ENCODE measurements at places on chromosomes 1 and 21.

DNA sequence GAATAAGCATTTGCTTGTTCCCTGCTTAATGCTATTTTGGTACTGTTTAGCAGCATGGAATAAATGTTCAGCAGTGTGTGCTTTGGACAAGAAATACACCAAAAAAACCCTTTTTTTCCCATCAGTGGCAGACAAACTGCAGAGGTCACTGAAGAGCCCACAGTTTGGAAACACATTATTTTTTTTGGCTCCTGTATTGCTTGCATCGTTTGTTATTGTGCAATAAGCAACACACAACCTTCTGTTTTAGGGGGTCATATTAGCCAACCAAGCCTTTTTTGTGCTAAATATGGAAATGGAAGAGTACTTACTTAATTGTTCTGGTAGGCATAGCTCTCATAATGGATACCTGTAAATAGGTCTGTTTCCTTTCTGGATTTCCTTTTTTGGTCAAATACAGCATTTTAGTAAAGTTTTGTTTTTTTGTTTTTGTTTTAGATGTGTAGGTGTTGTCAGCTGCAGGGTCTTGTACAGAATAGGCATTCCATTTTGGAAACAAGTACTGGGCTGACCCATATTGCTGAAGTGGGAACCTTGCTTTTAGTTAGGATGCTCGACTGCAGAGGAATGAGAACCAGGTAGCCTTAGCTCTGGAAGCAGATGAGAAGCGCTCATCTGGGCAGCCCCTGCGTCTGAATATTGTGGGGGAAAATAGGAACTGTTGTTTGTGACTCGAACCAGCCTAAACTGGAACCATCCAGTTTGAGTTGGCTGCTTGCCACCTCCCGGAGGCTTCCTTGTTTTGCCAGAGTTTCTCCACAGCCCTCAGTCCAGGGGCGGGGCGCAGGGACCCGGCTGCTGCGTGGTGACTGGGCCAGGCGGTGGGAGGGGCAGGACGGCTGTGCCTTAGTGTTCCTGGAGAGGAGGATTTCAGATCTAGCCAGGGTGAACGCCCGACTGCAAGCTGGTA lies 38.4 kb downstream of the SPEN start:
- peak; percentile 80 for DNase-seq

DNA sequence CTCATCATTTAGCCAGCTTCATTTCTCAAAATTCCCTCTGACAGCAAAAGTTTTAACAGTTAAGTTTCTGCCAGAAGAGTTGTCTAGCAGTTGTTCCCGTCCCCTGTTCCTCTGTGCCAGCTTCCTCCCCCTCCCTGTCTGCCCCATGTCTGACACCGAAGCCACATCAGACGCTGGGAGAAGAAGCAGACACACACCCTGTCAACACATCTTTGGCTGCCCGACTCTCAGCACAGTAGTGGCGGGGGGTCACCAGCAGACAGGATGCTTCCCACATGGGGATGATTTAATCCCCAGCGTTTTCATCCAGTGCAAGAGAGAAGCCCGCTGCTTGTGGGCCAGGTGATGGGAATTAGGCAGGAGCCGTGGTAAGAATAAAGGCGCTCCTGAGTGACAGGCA lies 379.4 kb upstream of the RUNX1 start:
- DNase-seq, result no peak

DNA sequence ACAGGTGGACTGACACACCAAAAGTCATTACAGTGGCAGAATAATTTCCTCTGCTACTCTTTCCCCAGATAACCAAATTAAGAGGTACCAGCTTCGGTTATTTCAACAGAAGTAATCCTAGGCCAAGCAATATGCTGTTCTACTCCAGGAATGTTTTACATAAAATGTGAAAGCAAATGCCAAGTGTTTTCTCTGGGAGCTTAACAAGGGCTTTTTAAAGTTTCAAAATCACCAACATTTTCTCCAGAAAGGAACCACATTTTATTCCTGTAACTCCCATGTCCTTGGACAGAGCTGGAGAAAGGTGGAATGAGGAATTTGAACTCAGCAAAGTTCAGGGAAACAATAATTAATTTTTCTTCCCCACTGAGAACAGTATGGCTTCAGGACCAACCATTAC lies 27.2 kb downstream of the CNN3 start:
- no peak for DNase-seq

GRCh38 chr1:200048244-200048643 lies 20.7 kb downstream of the NR5A2 start:
- no peak for DNase-seq

GRCh38 chr21:32626621-32627196 lies 14.5 kb upstream of the CFAP298 start:
- DNase-seq, result no peak

DNA sequence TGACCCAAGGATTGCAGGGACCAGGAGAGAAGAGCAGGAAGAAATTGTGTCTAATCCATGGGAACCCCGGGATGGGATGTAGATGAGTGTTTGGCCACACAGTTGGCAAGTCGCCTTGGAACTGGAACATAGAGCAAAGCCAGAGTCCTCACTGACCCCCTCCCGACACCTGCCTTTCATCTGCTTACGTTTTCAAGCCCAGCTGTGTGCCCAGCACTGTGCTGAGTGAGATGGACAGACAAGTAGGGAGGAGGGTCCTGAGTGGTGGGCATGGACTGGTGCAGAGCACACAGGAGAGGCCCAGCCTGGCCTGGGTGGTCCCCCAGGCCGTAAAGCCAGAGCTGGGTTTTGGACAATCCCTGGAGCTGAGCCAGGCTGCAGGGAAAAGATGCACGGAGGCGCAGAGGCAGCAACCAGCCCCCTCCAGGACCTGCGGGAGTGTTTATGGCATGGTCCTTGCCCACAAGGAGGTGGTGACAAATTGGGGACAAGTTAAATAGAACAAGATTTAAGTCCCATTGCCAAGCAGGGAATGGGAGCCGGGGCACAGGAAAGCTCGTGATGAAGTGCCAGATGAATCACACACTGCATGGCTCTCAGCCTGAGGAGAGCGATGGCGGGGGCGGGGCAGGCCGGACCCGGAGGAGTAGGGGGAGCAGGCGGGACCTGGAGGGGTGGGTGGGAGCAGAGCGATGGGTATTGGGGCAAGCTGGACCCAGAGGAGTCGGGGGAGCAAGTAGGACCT lies 157.8 kb upstream of the VAMP3 start:
- no peak for DNase-seq

DNA sequence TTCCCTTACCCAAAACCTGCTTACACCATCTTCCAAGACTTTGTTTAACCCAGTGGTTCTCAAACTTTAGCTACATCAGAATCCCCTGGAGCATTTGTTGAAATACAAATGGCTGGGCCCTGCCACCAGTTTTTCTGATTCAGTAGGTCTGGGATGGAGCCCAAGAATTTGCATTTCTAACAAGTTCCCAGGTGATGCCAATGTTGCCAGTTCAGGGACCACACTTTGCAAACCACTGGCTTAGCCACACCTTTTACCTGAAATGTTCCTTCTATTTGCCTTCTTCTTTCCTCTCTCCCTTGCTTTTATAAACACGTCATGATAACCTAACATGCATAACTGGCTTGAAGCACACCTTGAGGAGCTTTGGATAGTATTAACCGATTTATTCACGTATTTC lies 16.1 kb upstream of the FCAMR start:
- no peak for DNase-seq

DNA sequence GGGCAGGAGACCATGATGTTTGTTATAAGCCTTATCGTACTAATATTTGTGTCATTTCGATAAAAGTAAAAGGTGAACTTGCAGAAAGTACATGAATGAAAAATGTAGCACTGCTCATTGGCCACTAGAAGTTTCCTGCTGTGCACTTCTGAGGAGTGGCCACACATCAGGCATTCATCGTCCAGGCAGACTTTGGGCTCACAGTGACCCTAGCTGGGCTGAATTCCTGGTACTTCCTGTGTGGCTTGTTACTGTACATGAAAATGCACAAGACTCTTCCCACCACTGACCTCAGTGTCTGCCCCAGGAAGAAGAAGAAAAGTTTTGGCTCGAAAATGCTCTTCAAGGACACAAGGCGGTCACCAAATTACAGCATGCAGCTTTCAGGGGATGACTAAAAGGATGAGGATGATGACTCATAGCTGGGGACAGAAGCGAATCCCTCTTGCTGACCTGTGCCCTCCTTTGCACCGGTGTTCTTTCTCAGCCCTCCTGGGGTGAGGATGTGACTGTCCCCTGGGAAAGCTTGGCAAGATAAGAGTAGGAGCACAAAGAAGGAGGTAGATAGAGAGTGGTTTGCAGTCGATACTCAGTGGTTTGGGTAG lies 252.4 kb upstream of the KAZN start:
- no peak for DNase-seq

DNA sequence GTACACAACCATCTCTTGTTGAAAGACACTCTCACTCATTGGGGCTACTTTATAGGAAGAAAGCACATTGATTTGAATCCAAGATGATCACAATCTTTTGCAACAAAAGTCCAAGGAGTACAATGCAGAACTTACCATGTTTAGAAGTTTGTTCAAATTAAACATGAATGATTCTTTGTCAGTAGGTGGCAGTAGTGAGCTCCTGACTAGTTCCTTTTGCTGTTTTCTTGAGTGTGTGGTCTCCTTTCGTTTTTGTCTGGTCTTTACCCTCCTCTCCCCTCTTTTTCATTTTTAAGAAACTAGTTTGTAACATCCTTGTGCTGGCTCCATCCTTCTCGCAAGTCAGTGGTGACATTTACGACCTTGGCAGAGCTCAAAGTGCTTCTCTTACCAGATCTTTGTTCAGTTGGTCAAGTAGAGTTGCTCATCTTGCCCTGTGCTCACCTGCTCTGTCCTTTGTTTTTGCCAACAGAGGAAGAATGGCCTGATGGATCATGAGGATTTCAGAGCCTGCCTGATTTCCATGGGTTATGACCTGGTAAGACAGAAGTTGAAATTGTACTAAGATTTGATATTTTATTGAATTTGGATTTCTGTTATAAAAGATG lies 35.7 kb upstream of the MTR start:
- peak; percentile 64 for DNase-seq

Data from RPMI8226 (cell line).